ENCODE measurements at places on chromosomes 16 and 17. TPM values are rescaled to one million over a fixed set of nuclear protein-coding genes. Genes with fewer than 3 reads are reported as not detected.

DNA sequence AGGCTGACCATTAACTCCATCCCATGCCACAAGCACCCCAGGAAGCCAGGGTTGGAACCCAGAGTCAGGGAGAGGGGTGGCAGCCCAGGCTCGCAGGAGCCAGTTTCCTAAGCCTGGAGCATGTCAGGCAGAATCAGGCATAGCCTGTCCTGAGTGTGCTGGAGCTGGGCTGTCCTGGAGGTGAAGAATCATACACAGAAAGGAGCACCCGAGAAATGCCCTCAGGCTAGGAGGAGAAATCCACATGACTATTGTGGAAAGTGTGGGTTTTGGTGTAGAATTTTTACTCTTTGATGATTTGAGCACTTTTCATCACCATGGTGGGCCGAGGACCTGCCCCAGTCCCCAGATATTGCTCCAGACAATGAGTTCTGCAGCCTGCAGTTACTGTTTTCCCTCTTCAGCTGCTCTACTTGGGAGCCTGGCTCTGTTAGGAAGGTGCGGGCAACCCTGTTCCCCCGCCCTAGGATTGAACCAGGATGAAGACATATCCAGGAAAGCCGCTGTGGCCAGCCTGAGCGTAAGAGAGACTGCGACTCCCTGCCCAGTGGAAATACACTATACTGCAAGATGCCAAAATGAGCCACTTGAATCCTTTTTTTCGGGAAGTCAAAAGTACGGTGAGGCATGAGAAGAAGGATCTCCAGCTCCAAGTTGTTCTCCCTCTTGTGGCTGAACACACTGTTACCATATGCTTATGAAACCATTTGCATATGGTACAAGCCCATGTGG, 29.0 kb upstream of the HEATR6 start:
- DNase-seq = no peak

- no peak for DNase-seq
Measured at GRCh38 chr16:3074860-3075522, 9.6 kb downstream of the IL32 start.

HP gene
- not detected for total RNA-seq

CACNG1 gene
- total RNA-seq = not detected

MFAP4 gene
- 312 TPM for total RNA-seq

DBNDD1 gene
- 2.8 TPM for total RNA-seq

- no peak for DNase-seq
Measured at GRCh38 chr17:79835953-79836509, 3.2 kb downstream of the CBX4 start.

- DNase-seq = no peak
Measured at GRCh38 chr17:51256101-51256500, 3.7 kb downstream of the MBTD1 start.

GRCh38 chr17:4368341-4368740, 1.9 kb upstream of the UBE2G1 start:
- DNase-seq = peak; percentile 9

DNA sequence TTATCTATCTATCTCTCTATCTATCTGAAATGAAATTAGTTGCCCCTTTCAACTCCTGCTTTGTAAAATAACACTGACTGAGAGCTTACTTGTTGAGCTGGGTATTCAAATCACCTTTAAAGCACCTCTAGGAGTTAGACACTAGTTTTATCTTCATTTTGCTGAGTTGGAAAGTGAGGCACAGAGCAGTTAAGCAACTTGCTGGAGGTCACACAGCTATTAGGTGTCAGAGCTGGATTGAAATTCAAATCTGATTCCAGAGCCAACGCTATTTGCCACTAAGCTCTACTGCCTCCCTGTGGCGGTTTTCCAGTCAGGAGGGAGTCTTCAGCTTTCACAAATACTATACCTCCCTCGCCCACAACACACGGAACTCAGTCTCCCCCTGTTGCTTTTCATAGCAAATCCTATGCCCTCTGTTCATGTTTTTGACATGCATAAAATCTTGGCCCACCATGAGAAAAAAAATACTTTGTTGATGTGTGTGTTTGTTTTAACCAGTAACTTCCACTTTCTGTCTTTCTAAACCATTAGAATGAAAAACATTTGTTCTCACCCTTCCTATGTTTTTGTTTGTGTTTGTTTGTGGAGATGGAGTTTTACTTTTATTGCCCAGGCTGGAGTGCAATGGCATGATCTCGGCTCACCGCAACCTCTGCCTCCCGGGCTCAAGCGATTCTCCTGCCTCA, 74.8 kb upstream of the SMURF2 start:
- DNase-seq = no peak

TNFRSF17 gene
- total RNA-seq = not detected

CCL3 gene
- total RNA-seq = not detected

GRCh38 chr16:66036793-66037715, 329.4 kb upstream of the CDH5 start:
- DNase-seq = no peak

GRCh38 chr16:2238838-2239675, 2.8 kb downstream of the DNASE1L2 start:
- DNase-seq = no peak

ABCC11 gene
- total RNA-seq = 0.44 TPM

GRCh38 chr17:54770836-54771235, 129.8 kb upstream of the TOM1L1 start:
- no peak for DNase-seq

DNA sequence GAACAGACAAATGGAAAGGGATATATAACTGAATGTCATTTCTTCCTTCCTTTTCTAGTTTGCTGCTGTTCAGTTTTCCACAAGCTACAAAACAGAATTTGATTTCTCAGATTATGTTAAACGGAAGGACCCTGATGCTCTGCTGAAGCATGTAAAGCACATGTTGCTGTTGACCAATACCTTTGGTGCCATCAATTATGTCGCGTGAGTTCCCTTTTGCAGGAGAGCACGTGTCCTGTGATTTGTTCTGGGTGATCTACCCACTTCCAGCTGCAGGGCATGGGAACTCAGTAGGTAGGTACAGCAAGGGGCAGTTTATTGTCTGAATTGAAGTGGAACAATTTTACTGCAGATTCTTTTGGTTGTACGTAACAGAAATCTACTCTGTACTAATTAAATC, 8.8 kb downstream of the ITGAL start:
- DNase-seq = no peak

ITFG1 gene
- total RNA-seq = 93.5 TPM

- DNase-seq = no peak
Measured at GRCh38 chr17:73770849-73771229, 126.6 kb upstream of the SDK2 start.

DNA sequence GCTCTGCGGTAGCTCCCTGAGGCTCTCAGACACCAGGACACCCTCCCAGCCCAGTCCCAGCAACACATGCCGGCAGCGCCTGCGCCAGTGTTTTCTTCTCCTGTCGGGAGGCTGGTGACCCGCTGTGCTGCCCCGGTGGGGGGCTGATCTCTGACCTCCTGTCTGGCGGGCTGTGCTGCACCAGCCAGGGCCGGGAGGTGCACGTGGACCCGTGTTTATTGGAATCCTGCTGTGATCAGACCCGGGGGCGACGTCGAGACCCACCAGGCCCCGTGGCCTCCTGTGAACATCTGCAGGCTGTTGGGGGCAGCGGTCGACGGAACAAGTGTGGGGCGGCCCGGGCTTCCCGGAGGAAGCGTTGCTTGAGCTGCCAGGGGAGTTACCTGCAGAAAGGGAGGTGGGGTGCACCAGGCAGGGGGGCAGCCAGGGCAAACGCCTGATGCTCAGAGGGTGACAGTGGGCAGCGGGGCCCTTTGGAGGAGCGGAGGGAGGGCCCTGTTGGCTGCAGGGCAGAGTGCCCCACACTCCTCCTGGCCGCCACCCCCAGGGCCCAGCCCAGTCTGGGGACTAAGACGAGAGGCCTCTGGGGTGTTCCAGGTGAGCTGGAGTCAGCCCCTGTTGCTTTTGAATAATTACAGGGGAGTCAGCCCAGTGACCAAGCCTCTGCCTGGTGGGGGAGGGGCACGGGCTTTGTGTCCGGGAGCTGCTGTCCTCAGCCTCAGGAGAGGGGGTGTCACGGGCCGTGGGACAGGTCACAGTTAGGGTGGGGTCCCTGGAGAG, 2.3 kb upstream of the SSTR5 start:
- no peak for DNase-seq

MT1G gene
- total RNA-seq = not detected

DNA sequence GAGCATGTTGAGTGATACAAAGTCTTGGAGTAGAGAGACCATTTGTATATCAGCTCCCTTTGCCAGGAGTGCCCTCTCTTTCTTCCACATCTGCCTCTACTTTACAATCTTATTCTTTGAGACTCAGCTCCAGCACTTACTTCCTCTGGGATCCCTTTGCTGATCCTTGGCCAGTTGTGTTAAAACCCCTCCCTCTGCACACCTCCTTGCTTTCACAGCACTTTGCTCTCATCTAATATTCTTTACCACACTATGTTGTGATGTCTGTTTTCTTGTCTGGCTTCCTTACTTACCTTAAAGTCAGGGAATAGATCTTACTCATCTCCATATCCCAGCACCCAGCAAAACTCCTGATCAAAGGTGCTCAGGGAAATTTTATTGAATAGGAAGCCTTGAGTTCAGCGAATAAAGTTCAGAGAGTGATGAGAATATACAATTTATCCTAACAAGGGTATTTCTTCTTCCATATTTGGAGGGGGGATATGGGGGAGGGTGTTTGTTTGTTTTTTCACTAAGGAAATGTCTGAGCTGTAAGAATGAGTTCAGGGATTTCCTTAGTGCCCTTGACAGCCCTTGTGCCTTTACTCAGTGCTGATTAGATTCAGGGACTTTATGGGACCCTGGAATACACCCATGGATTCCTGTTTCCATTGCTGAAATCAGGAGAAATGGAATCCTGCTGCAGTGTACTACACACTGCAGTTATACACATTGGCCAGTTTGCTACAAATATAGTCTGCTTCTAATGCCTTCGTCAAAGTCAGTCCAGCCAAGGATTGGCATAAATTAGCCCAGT, 32.0 kb downstream of the MRTFB start:
- DNase-seq = no peak

FBF1 gene
- total RNA-seq = 19.8 TPM

DNA sequence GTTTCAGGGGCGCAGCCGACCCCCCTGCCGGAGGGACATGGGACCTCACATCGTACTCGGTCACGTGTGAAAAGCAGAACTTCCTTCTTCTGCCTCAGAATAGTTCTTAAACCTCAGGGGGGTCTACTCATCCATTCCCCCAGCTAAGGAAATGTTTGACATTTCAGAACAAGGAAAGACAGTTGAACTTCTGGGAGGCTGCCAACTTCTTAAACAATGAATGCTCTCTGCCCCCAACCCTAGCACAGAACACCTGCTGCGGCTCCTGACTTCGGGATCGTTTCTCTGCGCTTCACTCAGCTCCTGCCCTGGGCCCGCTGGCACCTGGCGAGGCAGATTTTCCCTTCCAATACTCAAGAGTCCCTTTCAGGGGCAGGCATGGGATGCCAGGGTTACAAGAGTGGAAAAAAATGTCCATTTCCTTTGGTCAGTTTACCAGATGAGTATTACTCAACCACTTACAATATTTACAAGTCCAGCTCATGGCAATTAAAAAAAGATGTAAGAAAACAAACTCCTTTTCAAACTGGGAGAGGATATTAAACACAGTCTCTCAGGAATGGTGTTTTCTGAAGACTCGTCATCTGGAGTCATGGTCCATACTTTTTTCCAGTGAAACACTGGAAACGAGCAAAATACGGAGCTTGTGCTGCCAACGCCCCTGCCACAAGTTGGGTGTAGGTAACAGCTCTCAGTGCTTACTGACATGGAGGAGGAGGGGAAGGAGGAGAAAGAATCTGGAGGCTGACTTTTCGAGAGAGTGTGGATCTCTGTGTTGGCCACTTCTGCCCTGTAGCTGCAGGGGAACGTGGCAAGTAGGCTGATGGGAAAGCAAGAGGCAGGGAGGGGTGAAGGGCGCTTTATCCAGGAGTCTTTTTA, 235.7 kb downstream of the NTN1 start:
- DNase-seq = no peak

KCNJ18 gene
- total RNA-seq = not detected

GRCh38 chr17:45440161-45440778, 7.6 kb upstream of the ARHGAP27 start:
- DNase-seq = no peak

HOXB7 gene
- not detected for total RNA-seq

SYNRG gene
- total RNA-seq = 35.6 TPM

- DNase-seq = peak; percentile 82
Measured at GRCh38 chr17:80836971-80837481, 154.6 kb upstream of the CHMP6 start.

- DNase-seq = no peak
Measured at GRCh38 chr16:50742576-50743200, 802 bp downstream of the CYLD start.

DNA sequence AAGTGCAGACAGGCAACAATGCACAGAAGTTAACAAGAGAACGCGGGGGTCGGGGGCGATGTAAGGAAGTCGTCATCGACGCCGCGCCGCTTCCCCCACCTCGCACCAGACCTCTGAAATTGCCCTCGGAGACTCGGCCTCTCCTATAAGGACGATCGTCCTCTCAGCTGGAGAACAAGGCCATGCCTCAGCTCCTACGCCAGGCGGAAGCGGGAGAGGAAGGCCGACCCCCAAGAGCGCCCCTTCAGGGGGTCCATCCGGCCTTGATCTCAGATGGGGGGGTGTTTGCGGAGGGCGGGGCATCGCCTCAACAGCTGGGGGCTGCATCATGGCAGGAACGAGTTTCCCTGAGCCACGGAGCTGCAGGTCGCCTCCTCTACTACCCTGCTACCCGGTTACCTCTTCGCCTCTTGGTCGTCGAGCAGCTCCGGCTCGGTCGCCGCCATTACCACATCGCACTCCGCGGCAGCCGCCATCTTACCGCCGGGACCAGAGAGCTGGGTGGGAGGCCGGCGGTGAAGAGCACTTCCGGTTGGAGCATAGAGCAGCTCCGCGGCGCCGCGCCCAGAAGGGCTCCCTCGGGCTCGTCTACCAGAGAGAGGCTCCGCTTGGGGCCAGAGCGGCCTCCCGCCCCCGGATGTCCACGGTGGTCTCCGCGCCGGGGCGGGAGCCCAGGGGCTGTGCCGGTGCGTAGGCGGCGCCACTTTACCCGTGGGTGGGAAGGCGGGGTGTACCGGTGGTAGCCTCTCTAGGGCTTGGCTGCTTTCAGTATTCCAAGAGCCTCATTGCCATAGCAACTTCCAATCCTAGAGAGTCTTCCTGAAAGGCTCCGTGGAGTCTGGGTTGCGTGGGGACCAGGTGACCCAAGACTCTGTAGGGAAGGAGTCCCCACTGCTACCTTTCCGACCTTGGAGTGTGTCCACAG, at the start of gene DNAJC7:
Gene DNAJC7, minus strand, starts transcription at position 499 of the 925 bp plus-strand sequence. Its CDS starts 23 bp downstream, at position 476.
- DNase-seq = peak; percentile 97

EMP2 gene
- total RNA-seq = 11.9 TPM

GRCh38 chr17:64216000-64216337, 47.1 kb downstream of the TEX2 start:
- no peak for DNase-seq

DNA sequence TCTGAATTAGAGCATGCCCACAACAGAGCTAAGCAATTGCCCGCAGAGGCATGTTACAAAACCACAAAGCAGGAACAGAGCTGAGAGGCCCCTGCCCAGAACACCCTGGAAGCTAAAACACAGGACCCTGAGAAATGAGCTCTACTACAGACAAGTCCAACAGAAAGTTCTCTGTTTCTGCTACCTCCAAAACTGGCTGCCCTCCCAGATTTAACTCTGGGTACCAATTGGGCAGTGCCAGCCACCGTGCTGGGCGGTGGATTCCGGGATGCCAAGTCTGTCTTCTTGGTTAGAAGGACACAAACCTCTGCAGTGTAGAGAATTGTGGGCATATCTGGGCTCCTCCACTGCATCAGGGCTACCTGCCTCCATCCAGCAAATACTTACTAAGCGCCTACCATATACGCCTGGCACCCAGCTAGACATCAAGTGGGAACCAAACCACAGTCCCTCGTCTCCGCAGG, 1.0 kb downstream of the CMTM4 start:
- no peak for DNase-seq

Measured in chondrocyte (in vitro differentiated cells).